Left kidney (tissue), 8 donors: ENCODE measurements at places on chromosomes 1 and 21.

DNA sequence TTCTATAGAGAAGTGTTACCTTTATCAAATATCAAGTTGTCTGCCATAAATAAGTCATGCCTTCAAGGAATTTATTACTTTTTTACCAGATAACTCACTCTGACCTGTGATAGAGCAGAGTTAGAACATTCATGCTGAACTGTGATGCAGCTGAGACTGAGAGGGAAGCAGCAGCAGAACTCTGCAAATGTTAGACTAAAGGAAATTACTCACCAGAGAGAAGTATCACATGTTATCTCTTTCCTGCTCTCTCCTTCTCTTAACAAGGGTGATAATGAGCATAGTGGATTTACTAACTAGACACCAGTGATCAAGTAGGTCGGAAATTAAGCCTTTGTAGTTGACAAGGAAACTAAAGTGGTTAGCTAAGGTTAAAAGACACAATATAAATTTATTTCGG is 181.6 kb downstream of the RASAL2 start:
- no peak for DNase-seq

GRCh38 chr1:78237364-78237916 is 191.7 kb downstream of the GIPC2 start:
- DNase-seq: no peak

- peak; percentile 7 for DNase-seq
Measured at GRCh38 chr1:20439282-20439681, 46.7 kb downstream of the CAMK2N1 start.

GRCh38 chr1:92040971-92041370 is 11.2 kb downstream of the EPHX4 start:
- DNase-seq: no peak

- DNase-seq: peak; percentile 36
Measured at GRCh38 chr1:160830321-160831153, 32.1 kb downstream of the CD244 start.

GRCh38 chr1:152745289-152745704 is 12.5 kb upstream of the KPRP start:
- no peak for DNase-seq
